ENCODE measurements at places on chromosomes 13 and 19.

GRCh38 chr19:42468273-42468796 is 25.6 kb upstream of the CXCL17 start:
- DNase-seq, result no peak

- DNase-seq, result peak; percentile 91
These were observed 770 bp upstream of the KMT2B start for GRCh38 chr19:35716801-35717664.

- DNase-seq, result peak; percentile 64
These were observed 13.7 kb downstream of the SMIM24 start for GRCh38 chr19:3466635-3467034.

GRCh38 chr19:42272989-42273406 is 3.9 kb downstream of the CIC start:
- no peak for DNase-seq

GRCh38 chr19:28535352-28535775 is 677.6 kb downstream of the UQCRFS1 start:
- no peak for DNase-seq

GRCh38 chr19:17831419-17831888 is 10.1 kb upstream of the INSL3 start:
- no peak for DNase-seq

DNA sequence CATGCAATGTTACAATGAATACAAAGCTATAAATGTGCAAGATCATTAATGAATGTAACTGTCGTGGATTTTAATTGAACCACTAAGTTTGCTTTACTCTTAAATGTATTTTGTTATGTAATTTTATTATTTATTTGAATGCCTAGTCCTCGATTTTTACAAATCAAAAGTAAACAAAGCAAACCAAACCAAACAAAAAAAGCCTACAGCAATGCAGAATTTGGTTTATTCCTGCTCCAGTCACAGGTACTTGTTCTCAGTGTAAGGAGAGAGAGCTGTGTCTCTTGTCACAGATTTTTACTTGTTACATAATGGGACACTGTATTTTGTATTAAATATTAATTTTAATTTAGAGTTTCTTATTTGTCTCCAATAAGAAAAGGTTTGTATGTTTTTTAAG is 584.3 kb upstream of the SLITRK6 start:
- no peak for DNase-seq

DNA sequence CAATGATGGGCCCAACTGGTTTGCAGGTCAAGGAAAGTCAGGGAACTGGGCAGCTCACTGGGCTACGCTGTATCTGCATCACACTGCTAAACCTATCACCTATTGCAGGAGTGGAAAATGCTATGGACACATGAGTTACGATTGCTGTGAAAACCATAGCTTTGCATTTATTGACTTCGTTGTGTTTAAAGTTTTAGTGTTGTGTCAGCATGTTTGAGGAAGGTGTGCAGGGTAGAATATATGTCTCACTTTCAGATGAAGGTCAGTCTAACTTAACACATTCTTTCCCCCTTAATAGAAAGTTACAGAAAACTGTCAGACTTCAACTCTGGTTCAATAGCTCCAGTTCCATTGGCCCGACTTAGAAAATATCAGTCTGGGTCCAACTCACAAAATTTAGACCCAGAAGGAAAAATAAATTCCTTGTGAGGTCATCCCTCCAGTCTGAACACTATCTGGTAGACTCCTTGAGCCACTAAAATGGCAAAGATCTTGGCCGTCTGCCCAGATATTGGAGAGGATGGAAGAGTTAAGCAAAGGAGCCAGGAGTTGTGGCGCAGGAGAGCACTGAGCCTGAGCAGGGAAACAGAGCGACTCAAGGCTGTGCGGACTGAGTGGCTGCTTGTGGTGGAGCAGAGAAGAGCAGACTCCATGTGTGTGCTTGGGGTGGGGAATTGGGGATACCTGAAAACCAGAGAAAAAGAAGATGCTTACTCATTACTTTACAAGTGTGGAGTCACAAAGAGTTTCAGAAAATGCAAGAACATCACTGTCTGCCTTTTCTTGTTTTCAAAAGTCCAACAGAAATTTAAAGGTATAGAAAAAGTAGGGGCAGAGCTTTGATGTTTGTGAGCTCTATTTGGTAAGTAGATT is 518.5 kb downstream of the FGF9 start:
- DNase-seq, result no peak

DNA sequence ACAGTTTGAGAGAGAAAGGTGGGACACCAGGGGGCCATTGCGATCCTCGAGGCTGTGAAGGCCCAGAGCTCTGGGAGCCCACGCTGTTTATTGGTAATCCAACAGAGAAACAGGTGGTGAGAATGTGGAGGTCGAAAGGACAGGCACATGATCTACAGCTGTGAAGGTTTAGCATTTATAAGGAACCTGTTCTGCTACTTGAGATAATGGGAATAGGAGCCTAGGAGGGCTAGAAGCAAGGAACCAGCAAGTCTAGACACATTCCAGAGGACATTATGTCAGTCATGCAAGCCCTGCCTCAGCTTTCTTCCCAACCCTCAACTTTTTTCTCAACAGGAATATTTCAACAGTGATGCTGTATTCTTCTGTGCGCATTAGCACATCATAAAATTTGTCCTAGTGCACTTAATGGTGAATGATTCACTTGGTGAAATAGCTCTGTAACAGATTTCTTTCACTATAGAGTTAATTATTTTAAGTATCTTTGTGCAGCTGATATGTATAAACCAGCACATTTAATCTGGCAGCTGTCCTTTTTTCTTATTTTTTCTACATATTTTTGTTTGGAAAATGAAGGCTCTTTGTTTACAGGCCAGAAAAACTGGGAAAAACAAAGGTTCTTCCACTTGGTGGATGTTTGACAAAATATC is 25.4 kb downstream of the ZNF90 start:
- DNase-seq, result no peak

GRCh38 chr13:98142380-98143156 is at the start of gene FARP1:
TSS of gene FARP1 (plus strand) at chr13:98143094. CDS start at chr13:98213243, 70,149 bp downstream.
- peak; percentile 30 for DNase-seq

DNA sequence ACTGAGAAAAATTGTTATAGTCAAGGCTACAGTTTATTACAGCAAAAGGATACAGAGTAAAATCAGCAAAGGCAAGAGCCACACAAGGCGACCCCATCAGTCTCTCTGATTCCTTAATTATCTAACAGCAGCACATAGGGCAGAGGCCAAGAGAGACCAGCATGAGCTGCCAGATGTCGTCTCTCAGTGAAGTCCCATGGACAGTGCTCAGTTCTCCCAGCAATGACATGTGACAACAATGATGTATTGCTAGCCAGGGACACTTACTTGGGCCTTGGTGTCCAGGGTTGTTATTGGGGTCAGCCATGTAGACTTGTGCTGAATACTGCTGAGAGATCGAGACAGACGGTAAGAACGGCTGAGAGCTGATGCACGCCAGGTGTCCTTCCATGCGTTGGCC is 22.3 kb downstream of the ZSWIM9 start:
- DNase-seq, result no peak

GRCh38 chr13:20824762-20825476 is 51.2 kb upstream of the EEF1AKMT1 start:
- DNase-seq, result no peak

DNA sequence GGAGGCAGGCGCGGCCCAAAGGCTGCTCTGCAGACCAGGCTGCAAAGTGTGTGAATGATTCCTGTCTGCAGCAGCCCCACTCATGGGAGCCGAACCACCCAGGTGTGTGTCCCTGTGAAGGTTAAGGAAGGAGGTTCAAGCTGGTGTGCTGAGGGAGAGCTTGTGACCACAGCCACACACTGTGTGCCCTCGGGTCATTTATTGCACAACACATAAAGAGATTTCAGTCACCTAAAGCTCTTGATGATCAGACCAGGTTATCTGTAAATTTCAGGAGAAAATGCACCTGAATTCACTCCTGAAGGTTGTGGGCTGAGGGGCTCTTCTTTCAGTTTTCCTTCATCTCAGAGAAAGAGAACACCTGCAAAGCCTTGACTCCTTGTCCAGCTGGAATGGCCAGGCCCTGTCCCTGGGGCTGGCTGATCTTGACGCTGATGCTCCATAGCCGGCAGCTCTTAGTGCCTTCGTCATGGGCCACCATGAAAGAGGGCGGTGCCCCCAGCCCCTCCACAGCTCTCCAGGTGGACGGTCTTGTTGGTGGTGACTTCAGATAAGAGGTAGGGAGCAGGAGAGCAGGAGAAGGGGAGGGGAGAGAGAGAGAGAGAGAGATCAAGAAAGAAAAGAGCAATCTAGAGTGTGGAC is 110.8 kb upstream of the C1QTNF9B start:
- DNase-seq, result no peak

DNA sequence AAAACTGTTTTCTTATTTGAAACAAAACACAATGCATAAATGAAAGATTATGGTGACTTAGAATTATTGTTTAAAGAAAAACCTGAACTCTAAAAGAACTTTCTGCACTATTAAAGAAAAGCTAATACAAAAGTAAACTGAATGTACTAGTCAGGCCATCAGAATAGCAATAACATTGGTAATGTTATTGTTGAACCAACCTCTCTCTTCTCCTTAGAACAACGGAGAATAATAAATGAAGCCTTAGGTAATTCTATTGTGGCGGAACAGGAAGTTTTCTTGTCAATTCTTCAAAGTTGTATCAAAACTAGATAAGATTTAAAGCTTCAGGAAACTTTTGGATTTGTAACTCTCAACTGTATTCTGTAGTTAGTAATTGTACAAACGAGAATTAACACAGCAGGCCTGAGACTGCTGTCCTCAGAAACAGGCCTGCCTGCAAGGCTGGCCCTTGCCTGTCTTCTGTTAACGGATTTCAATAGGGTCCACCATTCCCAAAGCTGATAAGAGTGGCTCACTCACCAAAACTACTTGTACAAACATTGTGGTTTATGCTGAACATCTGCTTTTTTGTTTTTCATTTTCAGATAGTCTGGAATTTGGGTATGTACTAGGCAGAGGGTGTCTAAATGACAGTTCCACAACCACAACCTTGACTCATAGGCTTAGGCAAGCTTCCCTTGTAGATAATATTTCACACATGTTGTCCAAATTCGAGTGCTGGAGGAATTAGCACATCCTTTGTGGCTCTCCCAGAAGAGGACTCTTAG is 825.8 kb downstream of the GPC5 start:
- DNase-seq, result no peak

DNA sequence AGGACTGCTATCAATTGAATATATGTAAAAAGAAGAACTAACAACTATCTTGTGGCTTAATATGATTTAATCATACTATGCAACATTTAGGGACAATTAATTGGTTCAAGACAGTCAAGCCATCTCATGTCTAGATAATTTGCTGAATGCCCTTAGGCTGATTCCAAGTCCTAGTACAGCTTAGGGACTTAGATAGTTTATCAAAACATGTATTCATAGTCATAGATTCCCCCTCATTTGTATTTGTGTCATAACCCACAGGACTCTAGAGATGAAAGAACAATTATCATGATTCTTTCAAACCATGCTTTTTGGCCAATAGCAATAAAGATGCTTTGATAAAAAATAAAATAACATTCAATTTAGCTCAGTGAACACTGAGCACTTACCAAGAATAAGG is 607.6 kb downstream of the SLITRK1 start:
- no peak for DNase-seq

GRCh38 chr13:39364947-39365468 is 238.0 kb downstream of the LHFPL6 start:
- no peak for DNase-seq

GRCh38 chr13:81197966-81198365 is 857.0 kb upstream of the SPRY2 start:
- DNase-seq, result no peak

DNA sequence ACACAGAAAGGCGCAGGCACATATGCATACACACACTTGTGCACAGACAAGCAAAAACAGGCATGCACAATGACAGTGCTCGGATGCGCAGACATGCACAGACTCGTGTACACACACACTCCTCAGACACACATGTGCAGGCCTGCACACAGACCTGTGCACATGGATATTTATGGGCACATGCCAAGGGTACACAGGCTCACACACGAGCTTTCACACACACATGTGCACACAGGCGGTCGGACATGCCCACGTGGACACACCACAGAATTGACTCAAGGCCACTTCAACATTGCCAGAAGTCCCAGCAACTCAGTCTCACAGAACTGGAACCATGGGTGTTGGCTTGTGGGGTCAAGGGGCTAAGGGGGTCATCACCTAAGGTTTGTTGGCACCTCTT is 206.8 kb downstream of the URI1 start:
- no peak for DNase-seq

DNA sequence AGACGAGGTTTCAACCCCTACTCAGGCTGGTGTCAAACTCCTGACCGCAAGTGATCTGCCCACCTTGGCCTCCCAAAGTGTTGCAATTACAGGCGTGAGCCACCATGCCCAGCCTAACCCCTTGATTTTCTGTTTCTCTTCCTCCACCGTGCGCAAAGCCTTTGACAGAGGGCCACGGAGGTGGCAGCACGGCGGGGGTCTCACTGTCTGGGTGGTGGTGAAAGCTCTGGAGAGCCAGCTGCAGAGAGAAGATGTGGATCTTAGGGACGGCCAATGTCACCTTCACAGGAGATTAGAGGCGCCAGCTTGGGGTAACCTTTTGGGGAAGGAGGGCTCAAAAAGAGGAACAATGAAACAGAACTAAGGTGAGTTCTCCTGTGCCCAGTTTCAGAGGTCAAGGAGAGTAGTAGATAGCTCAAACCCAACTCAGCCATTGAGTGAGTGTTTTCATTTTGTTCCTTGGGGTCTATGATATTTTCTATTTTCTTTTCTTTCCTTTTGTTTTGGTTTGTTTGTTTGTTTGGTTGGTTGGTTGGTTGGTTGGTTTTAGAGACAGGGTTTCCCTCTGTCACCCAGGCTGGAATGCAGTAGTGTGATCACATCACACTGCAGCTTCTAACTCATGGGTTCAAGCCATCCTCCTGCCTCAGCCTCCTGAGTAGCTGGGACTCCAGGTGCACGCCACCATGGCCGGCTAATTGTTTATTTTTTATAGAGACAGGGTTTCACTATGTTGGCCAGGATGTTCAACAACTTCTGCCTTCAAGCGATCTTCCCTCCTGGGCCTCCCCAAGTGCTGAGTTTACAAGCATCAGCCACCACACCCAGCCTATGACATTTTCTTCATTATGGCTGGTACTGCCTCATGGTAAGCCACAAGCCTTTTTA is 37.7 kb downstream of the GPR42 start:
- DNase-seq, result no peak

DNA sequence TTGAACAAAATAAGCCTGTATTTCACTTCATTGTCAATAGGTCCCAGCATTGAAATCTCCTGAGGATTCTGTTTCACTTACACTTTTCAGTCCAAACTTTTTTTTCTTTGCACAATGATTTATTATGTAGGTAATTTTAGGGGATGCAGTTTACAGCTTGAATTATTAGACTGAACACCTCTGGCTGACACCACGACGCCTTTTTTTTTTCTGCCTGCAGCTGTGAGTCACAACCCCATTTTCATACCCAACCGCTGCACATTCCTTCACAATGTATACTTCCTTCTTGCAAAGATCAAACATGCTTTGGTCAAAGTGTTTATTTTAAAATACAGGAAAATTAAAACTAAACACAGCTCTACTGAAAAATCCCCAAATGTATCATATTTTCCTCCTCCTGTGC is 11.4 kb downstream of the ZIC2 start:
- no peak for DNase-seq

GRCh38 chr19:13181747-13182388 is 31.7 kb downstream of the IER2 start:
- DNase-seq, result no peak
